ENCODE measurements at places on chromosomes 3 and 15.

GRCh38 chr3:84836961-84837360 lies 121.8 kb upstream of the CADM2 start:
- no peak for DNase-seq

DNA sequence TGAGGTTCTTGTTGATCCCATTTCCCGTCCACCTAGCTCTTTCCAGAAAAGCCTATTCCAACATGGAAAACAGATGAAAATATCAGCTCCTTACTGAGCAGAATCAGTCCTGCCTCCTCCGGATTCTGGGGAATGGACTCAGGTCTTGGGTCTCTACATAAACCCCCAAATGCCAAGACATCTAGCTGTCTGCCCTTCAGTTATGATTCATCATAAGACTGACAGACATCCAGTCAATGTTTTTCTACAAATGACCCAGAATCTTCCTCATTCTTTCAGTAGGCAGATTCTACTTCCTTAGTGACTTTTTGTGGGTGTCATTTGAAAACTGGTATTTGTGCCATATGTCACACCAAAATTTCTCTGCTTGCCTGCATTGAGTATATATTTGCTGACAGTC lies 103.0 kb upstream of the TGFBR2 start:
- DNase-seq: no peak

DNA sequence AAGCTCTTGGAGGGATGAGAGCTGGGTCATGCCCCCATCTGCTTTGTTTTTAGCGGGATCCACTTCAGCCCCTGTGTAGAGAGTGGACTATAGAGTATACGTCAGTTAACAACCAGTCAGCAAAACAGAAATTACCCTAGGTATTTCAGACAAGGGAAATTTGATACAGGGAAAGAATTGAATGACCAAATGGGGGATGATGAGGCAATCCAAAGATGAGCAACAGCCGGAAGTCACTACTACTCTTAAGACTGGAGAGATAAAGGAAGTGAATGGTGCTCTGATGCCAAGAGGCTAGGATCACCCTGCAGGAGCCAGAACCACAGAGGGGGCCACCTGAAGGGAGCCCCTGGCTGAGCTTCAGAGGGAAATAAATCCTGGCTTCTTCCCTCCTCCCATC lies 1.7 kb upstream of the GPR62 start:
- no peak for DNase-seq

GRCh38 chr3:48945432-48945831 lies 26.8 kb downstream of the ARIH2 start:
- no peak for DNase-seq

GRCh38 chr3:117476572-117476971 lies 767.0 kb downstream of the TUSC7 start:
- no peak for DNase-seq

DNA sequence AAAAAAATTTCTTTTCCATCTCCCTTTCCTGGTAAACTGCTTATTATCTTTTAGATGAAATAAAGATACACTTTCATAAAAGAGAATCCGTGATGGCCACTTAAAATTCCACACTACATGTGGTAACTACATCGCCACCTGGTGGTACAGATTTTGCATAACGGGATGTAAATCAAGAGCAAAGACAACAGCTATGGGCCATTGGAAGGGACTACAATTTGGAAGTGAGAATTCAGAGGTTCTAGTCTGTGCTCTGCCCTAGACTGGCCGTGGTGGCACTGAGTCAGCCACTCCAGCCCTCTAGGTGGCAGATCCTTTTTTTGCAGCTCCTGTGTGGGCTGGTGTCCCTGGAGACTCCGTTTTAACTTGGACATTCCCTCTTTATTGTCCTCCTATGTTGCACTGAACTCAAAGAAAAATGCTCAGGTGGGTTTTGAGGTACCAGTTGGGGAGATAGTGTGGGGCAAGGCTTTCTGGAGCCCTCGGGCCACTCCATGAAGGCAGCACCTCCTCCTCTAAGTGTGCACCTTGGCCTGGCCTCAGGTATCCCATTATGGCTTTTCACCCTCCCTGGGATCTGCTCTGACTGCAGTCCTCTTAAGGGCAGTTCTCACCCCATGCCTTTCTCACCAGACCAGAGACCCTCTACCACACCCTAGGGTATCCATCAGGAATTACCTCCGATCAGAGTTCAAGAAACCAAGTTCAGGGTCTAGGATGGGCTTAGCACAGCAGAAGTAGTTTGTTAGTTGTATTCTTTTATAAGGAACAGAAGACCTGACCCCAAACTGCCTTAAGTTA lies 54.9 kb downstream of the SPSB4 start:
- no peak for DNase-seq

- DNase-seq: no peak
Observed at GRCh38 chr15:47194718-47195117, 522.6 kb upstream of the SEMA6D start.

All from stimulated activated CD8-positive, alpha-beta memory T cell treated with anti-CD3 and anti-CD28 coated beads, Interleukin-15, amount 100 ng/mL, for 24 hours (primary cell).